ENCODE measurements at places on chromosomes 12 and 14. TPM values are rescaled to one million over a fixed set of nuclear protein-coding genes. Genes with fewer than 3 reads are reported as not detected.

- ATAC-seq: no peak
These were observed 2.0 kb downstream of the CCDC198 start for GRCh38 chr14:57491640-57492039.

- no peak for ATAC-seq
These were observed 2.0 kb downstream of the SYNE3 start for GRCh38 chr14:95514131-95515079.

GRCh38 chr14:99731547-99732435, 47.7 kb downstream of the CYP46A1 start:
- peak; percentile 35 for ATAC-seq

DNA sequence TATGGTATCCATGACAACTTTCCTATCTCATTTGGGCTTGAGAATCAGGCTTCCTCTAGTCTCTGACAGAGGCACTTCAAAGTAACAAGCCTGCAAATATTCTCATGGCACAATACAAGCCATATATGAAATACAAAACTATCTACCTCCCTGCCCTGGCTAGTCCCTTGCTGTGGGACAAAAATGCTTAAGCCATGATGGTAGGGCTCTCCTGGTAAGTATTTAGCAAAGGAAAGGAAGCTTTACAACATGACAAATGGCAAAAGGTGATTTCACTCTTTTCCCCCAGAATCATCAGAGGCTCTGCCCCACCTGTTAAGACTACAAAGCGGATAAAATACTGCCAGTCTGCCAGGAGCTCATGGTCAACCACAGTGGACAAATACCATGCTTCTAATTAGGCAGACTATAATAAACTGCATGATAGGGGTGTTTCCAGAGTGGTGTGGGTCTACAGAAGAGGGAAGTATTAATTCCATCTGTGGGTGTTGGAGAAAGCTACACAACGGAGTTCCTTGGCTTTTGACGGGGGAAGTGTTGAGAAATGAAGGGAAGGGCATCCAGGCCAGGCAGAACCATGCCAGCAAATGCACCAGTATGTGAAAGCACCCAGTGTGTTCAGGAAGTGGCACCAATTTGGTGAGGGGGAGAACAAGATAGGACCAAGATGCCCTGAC, 92.9 kb downstream of the SPTSSA start:
- ATAC-seq: no peak

DNA sequence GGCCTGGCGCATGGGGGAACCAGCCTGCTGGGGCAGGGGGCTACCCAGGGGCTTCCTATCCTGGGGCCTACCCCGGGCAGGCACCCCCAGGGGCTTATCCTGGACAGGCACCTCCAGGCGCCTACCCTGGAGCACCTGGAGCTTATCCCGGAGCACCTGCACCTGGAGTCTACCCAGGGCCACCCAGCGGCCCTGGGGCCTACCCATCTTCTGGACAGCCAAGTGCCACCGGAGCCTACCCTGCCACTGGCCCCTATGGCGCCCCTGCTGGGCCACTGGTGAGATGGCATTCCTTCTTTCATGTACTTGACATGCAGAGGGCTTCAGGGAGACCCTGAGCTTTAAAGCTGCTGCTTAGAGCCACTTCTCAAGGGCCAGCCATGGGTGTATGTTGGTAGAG, 9.0 kb downstream of the LGALS3 start:
- no peak for ATAC-seq

- no peak for ATAC-seq
These were observed 172.2 kb downstream of the NAV3 start for GRCh38 chr12:78002878-78003277.

GRCh38 chr14:64391986-64392385, 3.8 kb downstream of the MTHFD1 start:
- no peak for ATAC-seq

DNA sequence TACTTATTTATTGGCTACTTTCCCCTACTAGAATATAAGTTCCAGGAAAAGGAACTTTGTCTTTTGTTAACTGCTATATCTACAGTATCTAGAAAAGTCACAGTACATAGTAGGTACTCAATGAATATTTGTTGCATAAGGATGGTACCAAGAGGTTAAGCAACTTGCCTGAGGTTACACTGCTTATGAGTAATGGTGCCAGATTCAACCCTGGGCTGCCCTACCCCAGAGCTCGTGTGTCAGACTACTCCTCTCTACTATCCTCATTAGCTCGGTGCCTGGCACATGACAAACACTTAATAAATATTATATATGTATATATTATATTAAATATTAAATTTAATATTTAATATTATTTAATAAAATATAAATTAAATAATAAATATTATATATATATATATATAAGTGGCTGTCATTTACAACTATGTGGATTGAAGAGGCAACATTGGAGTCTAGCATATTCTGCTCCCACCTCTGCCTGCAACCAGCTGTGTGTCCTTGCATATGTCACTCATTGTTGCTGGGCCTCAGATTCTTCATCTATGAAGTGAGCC, 25.4 kb downstream of the UTP20 start:
- ATAC-seq: no peak

- no peak for ATAC-seq
These were observed 244.2 kb upstream of the CLEC14A start for GRCh38 chr14:38500125-38500524.

Gene GLIPR1L1
- not detected for total RNA-seq

Gene CLEC2D
- total RNA-seq: 12.1 TPM

Gene GDF3
- not detected for total RNA-seq

Gene DENND5B
- total RNA-seq: 17.0 TPM
